Right ventricle myocardium superior (tissue), 1 donor: ENCODE measurements at places on chromosomes 3 and 15. TPM values are rescaled to one million over a fixed set of nuclear protein-coding genes. Genes with fewer than 3 reads are reported as not detected.

AADAC gene
- total RNA-seq: not detected

EPHB1 gene
- 1.1 TPM for total RNA-seq

PRSS50 gene
- 0.16 TPM for total RNA-seq

MKRN2OS gene
- total RNA-seq: not detected

PLA2G4F gene
- 4.6 TPM for total RNA-seq

PLCH1 gene
- 1.3 TPM for total RNA-seq

LINGO1 gene
- total RNA-seq: 0.81 TPM

SERINC4 gene
- total RNA-seq: 0.19 TPM

CLDN16 gene
- not detected for total RNA-seq

SEMA6D gene
- 16.5 TPM for total RNA-seq

DPP8 gene
- 37.5 TPM for total RNA-seq

GPR87 gene
- total RNA-seq: not detected

EPHA3 gene
- 3.5 TPM for total RNA-seq

ISL2 gene
- total RNA-seq: not detected

MESP2 gene
- 0.13 TPM for total RNA-seq

CPB1 gene
- total RNA-seq: not detected

CCR4 gene
- total RNA-seq: 0.08 TPM

C3orf85 gene
- total RNA-seq: not detected

HRG gene
- total RNA-seq: not detected

CCDC32 gene
- 16.5 TPM for total RNA-seq

HTR3E gene
- not detected for total RNA-seq

TMEM202 gene
- total RNA-seq: not detected

TICRR gene
- total RNA-seq: 0.05 TPM

OGG1 gene
- 8.3 TPM for total RNA-seq

ZNF774 gene
- 2.2 TPM for total RNA-seq

CADPS gene
- total RNA-seq: 11.3 TPM
